Activated T-helper 9 cell treated with anti-CD3 and anti-CD28 coated beads, Interleukin-2, amount 50 U/mL, for 16 hours (primary cell): ENCODE measurements at places on chromosomes 3 and 15.

GRCh38 chr3:129448186-129448895 is 8.3 kb downstream of the IFT122 start:
- no peak for DNase-seq

GRCh38 chr3:98890181-98890835 is 11.2 kb downstream of the DCBLD2 start:
- DNase-seq, result no peak

DNA sequence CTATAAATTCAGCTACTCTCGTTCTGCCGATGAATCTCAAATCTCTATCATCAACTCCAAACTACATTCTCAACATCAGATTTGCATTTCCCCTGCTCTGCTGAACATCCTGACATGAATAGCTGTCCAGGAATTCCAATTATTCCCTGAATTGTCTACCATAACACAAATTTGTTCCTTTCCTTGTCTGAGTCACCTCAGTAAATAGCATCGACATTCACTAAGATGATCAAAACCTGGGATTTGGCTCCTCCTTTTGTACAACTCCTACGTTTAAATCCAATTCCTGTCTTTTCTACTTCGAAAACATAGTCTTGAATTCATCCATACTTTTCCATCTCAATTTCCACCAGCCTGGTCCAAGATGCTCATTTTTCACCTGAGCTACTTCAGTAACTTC is 107.0 kb downstream of the GREM1 start:
- no peak for DNase-seq

DNA sequence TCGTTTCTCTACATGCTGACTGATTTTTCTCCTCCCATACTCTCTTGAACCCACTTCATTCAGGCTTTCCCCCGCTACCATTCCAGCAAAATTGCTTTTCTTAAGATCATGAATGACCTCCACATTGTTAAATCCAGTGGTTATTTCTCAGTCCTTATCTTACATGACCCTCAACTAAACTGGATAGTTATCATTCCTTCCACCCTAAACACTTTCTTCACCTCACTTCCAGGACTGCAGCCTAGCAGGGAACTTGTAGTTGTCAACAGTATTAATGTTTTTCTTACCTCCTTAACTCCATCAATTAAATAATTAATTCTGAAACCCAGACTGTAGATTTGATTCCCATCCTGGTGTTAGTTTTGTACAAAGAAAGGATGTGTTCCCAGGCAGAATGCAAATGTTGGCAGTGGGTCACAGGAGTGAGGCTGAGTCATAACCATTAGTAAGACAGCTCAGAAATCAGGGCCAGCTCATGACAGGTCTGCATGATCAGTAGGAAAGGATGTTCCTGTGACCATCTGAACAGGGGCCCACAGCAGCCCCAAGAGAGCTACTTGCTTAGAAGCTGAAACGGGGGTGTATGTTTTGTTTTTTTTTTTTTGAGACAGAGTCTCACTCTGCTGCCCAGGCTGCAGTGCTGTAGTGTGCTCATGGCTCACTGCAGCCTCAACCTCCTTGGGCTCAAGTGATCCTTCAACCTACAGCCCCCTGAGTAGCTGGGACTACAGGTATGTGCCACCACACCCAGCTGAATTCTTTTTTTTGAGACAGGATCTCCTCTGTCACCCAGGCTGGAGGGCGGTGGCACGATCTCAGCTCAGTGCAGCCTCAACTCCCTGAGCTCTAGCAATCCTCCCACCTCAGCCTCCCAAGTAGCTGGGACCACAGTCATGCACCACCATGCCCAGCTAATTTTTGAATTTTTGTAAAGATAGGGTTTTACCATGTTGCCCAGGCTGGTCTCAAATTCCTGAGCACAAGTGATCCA is 9.1 kb downstream of the BCL2L10 start:
- DNase-seq, result no peak

DNA sequence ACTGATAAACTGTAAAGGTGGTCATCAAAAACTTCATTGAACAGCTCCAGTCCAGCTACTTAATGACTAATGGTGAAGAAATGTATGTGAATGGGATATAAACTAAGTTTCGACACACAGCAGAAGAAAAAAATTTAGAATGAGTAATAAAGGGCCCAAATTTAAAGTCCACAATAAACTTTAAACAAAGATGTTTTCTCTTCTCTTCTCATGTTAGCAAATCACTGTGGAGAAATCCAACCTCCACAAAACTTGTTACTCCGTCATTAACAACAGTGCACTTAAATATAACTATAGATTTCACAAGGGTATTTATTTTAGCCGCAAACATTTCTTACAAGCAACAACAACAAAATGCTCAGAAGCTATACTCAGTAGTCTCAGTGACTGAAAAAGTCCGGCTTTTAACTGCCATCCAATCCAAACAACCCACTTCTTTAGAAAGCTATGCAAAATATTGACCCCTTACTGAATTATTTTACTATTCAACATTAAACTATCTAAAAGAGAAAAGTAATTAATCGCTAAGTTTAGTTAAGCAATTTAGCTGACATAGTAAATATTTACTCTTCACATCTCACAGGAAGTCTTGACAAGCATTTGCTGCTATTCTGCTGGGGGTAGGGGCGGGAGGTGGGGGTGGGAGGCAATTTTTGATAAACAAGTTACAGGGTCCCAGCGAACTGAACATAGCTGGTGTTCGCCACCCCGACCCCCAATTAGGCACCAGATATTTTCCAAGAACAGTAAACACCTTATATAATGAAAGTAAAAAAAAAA is 2.4 kb downstream of the IGF2BP2 start:
- DNase-seq, result no peak

- no peak for DNase-seq
These were observed 39.4 kb upstream of the PCSK6 start for GRCh38 chr15:101528917-101529299.

DNA sequence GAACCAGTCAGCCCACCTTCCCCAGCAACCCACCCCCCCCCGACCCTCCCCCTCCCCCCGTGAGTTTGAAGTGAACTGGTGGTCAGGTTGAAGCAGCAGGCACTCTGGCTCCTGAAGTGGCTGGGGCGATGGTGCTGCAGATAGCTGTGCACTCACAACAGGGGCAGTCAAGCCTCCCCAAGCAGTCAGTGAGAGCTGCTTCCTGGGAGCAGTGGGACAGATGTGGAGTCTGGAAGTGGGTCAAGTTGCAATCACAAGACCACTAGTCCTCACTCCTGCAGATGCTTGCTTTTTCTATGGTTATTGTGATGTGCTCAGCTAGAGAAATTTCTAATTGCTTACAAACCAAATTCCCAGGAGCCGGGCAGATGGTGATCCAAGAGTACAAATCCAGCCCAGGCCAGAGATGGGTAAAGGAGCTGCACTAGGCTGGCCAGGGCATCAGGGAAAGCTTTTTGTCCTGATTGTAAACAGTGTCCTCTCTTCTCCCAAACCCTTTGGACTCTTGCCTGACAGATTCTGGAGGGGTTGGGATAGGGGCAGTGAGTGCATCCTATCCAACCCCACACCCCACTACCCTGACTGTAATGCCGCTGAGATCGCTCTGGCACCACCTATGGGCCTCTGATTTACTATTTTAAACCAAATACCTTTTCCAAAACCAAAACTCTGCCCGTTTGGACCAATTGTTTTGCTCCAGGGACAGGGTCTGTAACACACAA is 9.8 kb upstream of the CLPX start:
- no peak for DNase-seq

DNA sequence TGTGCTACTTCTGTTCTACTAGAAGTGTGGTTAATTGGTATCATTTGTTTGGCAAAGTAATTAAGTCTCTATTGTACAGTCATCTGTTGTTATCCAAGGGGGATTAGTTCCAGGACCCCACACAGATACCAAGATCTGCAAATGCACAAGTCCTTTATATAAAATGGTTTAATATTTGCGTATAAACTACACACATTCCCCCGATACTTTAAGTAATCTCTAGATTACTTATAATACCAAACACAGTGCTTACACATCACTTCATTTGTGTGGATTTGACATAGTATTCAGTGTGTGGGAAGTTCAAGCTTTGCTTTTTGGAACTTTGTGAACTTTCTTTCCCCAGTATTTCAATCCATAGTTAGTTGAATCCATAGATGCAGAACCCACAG is 50.5 kb upstream of the ABI3BP start:
- no peak for DNase-seq

- DNase-seq, result no peak
These were observed 49.3 kb upstream of the CA12 start for GRCh38 chr15:63430766-63431451.

DNA sequence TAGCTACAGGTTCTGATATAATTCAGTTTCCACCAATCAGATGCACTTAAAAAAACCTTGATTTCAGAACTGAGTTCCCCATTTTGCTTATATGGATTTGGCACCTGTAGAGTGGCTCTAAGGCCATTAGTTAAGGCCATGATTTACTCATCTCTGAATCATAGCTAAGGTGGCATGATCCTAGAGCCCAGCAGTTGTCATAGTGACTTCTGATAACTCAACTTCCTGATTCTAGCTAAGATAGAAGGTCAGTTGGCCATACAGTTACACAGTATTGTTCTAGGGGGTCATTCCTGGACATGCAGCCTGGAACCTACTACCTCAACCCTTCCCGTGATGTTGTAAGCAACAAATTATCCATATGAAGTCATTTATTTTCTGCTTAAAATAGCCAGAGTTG is 15.9 kb upstream of the TMEM87A start:
- DNase-seq, result no peak

GRCh38 chr3:134079761-134080160 is 50.0 kb upstream of the SLCO2A1 start:
- DNase-seq, result no peak

- no peak for DNase-seq
These were observed 633.5 kb downstream of the CADM2 start for GRCh38 chr3:85592256-85592655.

DNA sequence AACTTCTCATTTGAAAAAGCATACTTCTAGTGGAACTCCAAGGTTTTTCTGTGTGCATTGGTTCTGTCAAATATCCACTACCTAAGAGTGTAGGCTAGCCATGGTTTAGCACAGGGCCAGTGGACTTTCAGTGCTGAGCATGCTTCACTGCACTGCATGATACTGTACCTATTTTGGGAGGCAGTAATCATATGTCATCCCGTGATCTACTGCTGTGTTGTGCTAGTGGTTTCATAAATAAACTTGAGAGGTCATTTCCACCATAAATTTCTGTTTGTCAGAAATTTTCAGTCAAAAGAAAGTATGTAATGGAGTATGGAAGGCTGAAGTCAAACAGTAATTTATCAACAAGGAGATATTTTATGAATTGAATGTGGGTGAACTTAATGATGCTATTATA is 203.6 kb downstream of the ROBO1 start:
- DNase-seq, result no peak

- DNase-seq, result no peak
These were observed 638 bp downstream of the WDR5B start for GRCh38 chr3:122415104-122415744.

- no peak for DNase-seq
These were observed 143.2 kb upstream of the PRICKLE2 start for GRCh38 chr3:64368257-64369020.

- DNase-seq, result no peak
These were observed 16.4 kb downstream of the SRPRB start for GRCh38 chr3:133821767-133822638.

- no peak for DNase-seq
These were observed 47.7 kb downstream of the PXYLP1 start for GRCh38 chr3:141279077-141279967.

DNA sequence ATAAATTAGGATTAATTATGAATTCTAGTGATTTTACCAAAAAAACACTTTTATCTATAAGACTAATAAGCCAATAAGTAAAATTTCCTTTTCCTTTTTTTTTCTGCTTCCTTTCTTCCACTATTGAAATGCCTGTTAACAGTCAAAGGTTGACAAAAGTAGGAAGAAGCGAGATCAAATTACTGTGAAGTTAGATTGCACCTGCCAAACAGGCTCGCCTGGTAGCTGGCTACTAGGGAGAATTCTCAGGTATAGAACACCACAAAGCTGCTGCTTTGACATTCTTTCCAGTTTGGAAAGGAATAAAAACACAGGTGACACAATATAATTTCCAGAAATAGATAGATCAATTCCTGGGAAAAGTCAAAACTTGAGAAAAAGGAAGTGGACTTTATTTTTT is 749.0 kb downstream of the NSUN3 start:
- DNase-seq, result no peak

- DNase-seq, result no peak
These were observed 215.5 kb upstream of the KCNMB2 start for GRCh38 chr3:178320456-178321351.
